Left ventricle myocardium inferior (tissue), 1 donor: ENCODE measurements at places on chromosomes 6 and 20. TPM values are rescaled to one million over a fixed set of nuclear protein-coding genes. Genes with fewer than 3 reads are reported as not detected.
A peak's percentile ranks its signal among the peaks of the same experiment; 100 is the strongest.

GRCh38 chr20:21183722-21184121 lies 57.8 kb downstream of the KIZ start:
- H3K27ac ChIP-seq: peak overlapping the region; percentile 13
- H3K36me3 ChIP-seq: no peaks in the 10 kb centered on the region
- H3K27me3 ChIP-seq: no peaks in the 10 kb centered on the region
- DNase-seq: no peak
- no peak overlapping the region for H3K4me3 ChIP-seq

DNA sequence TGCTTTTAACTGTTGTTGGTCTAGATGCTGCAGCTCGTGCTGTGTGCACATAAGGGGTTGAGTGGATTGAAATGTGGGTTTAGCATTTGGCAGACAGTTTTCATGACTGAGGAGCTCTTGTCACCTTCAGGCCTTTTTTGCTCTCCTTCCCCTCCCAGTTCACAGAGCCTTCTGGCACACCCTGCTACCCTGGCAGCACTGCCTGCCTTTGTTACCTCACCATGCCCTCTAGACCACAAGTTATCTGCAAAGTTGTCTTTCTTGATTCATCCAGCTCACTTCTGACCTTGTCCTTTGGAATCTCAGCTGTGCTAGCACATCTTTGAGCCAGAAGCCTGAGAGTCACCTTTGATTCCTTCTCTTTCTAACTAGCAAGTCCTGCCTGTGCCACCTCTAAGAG lies 348.9 kb upstream of the ZFP64 start:
- no peaks in the 10 kb centered on the region for H3K27me3 ChIP-seq
- H3K4me3 ChIP-seq: no peak overlapping the region
- H3K36me3 ChIP-seq: no peaks in the 10 kb centered on the region
- H3K4me1 ChIP-seq: no peaks in the 10 kb centered on the region
- H3K27ac ChIP-seq: no peak overlapping the region

DNA sequence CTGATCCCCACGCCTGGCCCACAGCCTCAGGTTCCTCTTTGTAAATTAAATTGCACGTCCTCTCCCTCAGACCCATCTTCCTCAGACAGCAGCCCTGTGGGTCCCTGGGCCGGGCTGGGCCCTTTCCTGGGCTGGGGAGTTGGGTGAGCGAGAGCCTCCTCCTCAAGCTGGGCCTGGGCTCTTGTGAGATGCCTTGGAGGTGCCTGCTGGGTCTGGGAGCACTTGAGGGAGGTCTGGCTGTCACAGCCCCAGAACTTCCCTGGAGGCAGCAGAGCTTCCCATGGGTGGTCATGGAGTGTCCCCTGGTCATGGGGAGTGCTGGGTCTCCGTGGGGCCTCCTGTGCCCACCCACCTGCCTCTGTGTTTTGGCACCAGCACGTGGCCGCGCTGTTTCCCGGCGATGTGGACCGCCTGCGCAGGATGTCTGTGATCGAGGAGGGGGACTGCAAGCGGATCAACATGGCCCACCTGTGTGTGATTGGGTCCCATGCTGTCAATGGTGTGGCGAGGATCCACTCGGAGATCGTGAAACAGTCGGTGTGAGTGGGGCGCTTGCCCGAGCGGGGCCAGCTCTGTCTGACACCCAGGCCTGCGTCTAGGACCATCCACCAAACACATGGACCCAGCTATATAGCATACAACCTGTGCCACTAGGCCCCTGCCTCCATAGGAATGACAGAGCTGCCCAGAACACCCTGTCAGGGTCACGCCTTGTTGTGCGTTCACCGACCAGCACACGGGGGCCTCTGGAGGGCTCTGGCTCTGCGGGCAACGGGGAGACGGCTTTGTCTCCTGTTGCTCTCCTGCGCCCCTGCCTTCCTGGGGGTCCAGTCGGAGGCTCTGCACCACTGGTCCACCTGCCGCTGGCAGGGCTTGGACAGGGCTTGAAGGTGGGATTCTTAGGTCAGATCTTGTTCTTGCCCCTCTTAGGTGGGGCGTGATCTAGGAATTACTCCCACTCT lies 33.0 kb downstream of the PYGB start:
- no peak overlapping the region for H3K4me3 ChIP-seq
- peaks cover 42% of the 10 kb centered on the region for H3K4me1 ChIP-seq
- H3K27me3 ChIP-seq: no peaks in the 10 kb centered on the region

DNA sequence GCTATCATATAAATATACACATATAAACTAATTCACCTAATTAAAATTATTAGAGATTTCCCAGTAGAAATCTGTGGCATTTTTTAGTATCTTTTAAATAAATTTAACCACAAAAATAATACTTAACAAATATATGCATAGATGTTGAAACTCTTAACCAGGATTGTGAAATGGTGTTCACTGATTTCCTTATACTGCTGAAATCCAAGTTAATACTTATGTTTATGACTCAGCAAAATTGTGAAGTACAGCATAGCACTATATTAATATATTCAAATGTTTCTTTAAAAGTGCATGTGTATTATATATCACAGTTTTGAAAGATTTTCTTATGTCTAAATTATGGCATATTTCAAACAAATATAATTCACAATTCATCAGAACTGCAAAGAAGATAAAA lies 328.2 kb upstream of the MANEA start:
- H3K27ac ChIP-seq: no peak overlapping the region
- H3K4me3 ChIP-seq: no peak overlapping the region
- no peaks in the 10 kb centered on the region for H3K4me1 ChIP-seq
- DNase-seq: no peak
- H3K27me3 ChIP-seq: no peaks in the 10 kb centered on the region
- no peaks in the 10 kb centered on the region for H3K36me3 ChIP-seq

- H3K4me1 ChIP-seq: no peaks in the 10 kb centered on the region
- no peak for DNase-seq
- H3K27ac ChIP-seq: no peak overlapping the region
- H3K36me3 ChIP-seq: no peaks in the 10 kb centered on the region
- peaks cover 19% of the 10 kb centered on the region for H3K27me3 ChIP-seq
- no peak overlapping the region for H3K4me3 ChIP-seq
Observed at GRCh38 chr20:32611286-32611685, 26.2 kb upstream of the NOL4L start.

DNA sequence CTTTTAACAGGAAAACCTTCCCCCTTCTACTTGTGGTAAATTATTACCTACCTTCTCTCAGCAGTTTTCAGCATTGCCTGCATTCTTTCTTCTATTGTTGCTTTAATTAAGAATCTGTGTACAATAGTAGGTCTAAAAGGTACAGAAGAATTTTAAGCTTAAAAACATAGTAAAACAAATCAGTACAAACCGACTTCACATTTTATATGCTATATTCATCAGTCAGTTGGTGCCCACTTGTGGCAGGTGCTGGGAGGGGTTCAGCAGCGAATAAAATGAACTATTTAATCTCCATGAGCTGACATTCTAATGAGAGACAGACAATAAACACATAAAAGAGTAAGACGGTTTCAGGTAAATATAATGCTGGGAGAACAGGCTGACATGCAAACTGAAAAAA lies 73.4 kb upstream of the FBXO30 start:
- H3K36me3 ChIP-seq: peaks cover 35% of the 10 kb centered on the region
- peaks cover 11% of the 10 kb centered on the region for H3K4me1 ChIP-seq
- peak; percentile 15 for DNase-seq
- H3K27ac ChIP-seq: no peak overlapping the region

Gene RFX6
- total RNA-seq: not detected
